ENCODE measurements at places on chromosomes 6 and 20.

DNA sequence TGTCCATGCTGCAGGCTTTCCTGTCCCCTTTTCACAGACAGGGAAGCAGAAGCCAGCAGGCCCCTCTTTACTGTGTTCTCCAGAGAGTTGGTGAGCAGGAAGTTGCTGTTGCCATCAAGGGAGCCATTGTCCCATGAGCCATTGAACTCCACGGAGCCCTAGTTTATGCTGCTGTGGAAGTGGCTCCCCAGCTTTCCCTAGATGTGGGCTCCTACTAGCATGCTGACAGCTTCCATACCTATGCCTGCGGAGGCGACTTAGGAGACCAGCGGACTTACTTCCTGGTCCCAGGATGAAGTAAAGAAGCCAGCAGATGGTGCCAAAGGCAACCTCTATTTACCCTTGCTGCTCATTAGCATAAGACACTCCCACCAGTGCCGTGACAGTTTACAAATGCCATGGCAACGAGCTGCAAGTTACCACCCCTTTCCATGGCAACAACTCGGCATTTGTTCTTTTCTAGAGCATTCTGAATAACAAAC, 30.8 kb upstream of the FKBP1A start:
- no peak for DNase-seq

DNA sequence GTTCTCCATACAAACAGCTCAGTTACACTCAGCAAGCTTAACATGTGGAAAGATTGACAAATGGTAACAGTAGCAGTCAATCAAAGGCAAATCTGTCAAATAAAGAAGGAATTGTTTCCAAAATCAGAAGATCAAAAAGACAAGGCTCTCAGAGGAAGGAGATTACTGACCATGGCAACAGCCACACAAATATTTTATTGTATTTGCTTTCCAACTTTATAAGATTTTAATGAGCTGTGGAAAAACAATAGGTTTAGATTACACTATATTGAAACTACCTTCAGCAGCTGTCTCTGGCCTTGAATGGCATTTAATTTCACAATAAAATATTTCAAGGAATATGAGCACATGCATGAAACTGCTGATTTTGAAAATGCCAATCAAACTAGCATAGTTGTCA, 1143.9 kb upstream of the GJE1 start:
- no peak for DNase-seq

DNA sequence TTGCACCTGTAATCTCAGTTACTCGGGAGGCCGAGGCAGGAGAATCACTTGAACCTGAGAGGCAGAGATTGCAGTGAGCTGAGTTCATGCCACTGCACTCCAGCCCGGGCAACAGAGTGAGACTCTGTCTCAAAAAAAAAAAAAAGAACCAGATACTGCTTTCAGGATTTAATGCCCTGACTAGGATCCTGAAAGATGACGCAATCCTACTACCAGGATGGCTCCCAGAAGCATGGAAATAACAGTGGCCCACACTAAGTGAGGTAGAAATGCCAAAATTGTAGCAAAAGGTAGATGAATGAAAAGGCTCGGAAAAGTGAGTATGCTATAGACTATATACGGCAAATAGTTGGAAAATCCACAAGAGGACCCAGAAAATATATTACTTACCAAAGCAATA, 23.8 kb upstream of the KHDC1 start:
- DNase-seq, result no peak

- DNase-seq, result no peak
Measured at GRCh38 chr20:47389867-47390347, 33.4 kb upstream of the ZMYND8 start.

DNA sequence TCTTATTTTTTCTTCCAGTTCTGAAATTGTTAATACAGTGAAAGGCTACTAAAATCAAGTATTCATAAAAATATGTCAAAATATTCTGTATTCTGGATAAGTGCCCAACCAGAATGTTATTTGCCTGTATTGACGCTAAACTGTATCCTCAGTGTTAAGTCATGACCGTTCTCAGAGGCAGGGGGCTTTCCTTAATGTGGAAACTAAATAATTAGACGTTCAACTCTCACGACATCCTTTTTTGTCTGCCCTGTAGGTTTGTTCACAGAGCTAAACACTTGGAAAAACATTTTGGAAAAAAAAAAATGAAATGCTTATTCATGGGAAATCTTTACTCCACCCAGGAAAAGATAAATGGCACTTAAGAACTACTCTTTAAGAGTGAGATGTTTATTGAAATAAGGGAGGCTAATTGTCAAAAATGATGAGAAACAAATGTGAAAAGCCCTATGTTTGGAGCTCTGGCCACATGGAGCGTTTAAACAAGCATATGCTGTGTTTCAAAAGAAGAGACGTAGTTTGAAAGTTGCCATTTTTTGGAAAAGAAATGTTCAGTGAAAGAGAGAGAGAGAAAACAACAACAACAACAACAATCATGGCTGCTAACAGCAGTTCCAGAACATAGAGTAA, 453.1 kb upstream of the MARCKS start:
- no peak for DNase-seq

DNA sequence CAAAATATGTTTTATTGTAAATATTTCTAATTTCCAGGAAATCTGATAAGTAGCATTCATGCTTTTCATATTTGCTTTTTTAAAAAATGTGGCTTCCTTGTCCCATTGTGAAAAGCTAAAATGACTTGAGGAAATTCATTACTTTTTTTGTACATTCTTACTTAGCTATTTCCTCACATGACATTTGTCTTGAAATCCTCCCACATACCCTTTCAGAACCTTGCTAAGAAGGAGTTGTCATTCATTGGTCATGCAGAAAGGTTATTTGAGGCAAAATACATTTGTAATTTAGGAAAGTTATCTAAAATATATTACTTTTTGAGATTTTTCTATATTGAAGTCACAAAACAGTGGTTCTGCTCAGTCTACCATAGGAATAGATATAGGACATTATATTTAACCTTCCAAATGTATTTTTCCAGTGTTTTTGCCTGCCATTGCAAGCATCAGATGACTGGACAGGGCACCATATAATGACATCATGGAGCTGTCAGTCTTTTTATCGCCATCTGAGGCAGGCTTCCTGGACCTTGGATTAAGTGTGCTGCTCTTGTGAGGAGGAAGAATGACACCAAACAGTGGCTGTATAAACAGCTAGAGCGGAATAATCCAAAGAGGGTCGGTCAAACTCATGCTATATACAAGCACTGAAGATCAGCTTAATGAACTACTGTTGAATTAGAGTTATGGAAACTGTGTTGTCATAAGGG, 109.4 kb upstream of the HCRTR2 start:
- no peak for DNase-seq

DNA sequence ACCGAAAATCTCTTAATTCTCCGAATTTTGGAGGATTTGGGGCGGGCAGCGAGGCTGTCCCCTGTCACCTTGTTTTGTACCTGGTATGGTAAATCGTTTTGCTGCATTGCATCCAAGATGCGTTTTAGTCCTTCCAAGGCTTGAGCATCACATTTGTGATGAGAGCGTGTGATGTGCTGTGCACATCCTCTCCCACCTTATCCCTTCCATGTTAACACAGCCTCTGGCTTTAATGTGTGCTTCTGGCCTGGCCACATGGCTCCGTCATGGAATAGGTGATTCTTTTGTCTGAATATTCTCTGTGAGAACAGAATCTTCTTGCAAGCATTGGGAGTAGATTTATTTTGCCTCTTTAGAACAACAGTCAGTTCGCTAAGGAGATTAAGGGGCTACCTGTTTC, 763 bp downstream of the TMEM14A start:
- DNase-seq, result no peak

- no peak for DNase-seq
Measured at GRCh38 chr6:54920628-54921027, 74.1 kb downstream of the FAM83B start.

All from stimulated activated CD4-positive, alpha-beta T cell treated with anti-CD3 and anti-CD28 coated beads, Interleukin-12 subunit alpha, Interleukin-12 subunit beta, amount 100 ng/mL, for 24 hours (primary cell).